ENCODE measurements at places on chromosomes 13 and 19.
A peak's percentile ranks its signal among the peaks of the same experiment; 100 is the strongest.

DNA sequence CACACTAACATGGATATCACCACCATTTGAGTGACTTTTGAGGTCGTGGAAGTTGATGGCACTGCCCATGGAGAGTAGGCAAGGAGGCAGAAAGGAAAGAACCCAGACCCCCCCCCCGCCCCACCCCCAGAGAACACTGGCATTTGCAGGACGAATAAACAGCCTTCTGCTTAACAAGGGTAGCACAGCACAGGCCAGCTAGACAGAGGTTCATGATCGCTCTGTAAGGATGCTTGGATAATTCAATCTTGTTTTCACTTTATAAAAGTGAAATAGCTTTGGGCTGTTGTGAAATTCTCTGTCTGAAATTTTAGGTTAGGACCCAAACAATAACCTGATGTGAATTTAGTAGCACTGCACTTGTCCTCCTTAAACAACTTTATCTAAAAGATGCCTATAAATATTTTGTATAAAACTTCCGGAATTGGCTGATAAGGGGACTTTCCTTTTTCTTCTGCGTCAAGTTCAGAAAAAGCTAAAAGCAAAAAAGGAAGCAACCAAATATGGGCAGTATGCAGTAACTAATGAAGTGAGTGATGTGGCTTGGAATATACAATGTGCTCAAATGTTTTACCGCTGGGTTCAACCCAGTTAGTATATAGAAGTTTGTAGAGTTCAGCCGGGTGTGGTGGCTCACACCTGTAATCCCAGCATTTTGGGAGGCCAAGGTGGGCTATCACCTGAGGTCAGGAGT lies 163.7 kb downstream of the SHISA2 start:
- DNase-seq, result no peak

- no peak for DNase-seq
Observed at GRCh38 chr19:46719629-46720502, 3.0 kb upstream of the PRKD2 start.

GRCh38 chr13:34942732-34943435 lies 814 bp downstream of the NBEA start:
- no peak for DNase-seq

- no peak for DNase-seq
Observed at GRCh38 chr19:9700229-9700981, 25.5 kb upstream of the ZNF562 start.

GRCh38 chr19:18466354-18466753 lies 28.4 kb upstream of the ISYNA1 start:
- DNase-seq, result no peak

- peak; percentile 40 for DNase-seq
Observed at GRCh38 chr13:48233046-48233888, at the start of gene ITM2B. ITM2B (plus strand) TSS chr13:48233206; CDS start chr13:48233361, 155 bp downstream.

- no peak for DNase-seq
Observed at GRCh38 chr19:45960595-45961235, 12.9 kb downstream of the NOVA2 start.

DNA sequence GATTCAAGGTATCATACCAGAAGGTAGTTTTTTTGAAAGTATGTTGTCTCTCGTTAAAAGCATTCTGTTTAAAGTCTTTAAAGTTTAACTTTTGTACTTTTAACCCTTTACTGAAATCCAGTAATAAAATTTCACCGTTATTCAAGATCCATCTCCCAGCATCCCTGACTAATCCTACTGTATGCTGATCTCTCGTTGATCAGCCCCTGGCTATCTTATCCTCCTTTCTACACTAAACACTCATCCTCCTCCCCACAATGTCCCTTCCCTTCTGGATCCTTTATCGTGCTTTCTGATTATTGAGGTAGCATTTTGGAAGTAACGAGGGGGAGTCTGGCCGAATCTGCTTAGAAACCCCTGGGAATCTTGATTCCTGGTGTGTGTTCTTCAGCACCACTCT lies 1.3 kb downstream of the TPP2 start:
- DNase-seq, result no peak

- DNase-seq, result no peak
Observed at GRCh38 chr13:110882972-110883371, 31.9 kb downstream of the ANKRD10 start.

DNA sequence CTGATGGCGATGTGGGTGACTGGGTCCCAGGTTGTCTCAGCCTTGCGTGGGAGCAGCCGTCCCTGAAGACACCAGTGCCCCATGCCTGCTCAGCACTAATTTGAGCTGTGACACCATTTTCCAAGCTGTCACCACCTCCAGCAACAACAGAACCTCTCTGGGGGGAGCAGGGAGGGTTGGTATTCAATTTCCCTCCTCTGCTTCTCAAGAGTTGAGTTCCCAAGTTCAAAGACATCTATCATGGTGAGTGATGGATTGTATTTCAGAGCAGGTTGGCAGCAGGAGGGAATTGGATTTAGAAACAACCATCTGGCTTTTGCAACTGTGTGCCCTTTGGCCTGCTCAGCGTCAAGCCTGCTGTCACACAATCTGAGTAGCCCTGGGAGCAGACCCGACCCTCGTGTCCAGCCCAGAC lies 46.9 kb upstream of the UQCRFS1 start:
- no peak for DNase-seq

GRCh38 chr19:35797663-35798062 lies 15.0 kb downstream of the PRODH2 start:
- no peak for DNase-seq

- DNase-seq, result no peak
Observed at GRCh38 chr13:48709213-48709612, 55.5 kb downstream of the CYSLTR2 start.

DNA sequence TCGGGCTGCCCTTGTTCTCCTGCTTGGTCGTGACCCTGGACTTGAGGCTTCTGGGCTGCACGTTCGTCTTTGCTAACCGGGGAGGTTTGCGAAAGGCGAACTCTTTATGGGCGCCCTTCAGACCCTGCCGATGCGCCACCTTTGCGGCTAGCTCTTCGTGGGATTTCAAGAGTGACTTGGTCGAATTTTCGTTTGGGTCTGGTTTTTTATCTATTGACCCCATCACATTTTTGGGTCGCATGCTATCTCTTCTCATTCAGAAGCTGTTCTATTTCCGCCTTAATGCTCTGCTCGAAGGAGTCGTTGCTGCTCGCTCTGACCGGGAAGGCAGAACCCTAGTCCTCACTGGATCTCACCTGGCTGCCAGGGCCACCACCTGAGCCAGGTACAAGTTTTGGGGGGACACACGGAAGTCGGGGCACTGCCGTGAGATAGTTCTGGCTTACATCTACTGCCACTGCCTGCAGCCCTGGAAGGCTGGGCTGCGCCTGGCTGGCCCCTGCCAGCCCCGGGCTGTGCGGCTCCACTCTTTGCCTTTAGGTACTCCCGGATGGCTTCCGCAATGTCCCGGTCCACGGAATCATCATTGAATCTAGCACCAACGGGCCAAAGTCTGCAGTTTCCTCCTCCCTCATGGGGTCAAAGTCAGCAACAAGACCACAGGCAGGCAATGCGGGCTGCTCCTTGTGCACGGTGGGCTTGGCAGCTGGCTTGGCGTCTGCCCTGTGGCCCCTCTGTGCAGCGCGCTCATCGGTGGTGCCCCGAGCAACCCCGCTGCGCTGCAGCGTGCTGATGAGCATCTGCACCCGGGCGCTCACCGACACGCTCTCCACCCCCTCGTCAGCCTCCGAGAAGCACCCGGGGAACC lies 16.2 kb downstream of the RB1 start:
- no peak for DNase-seq

GRCh38 chr13:30257468-30258099 lies 49.8 kb downstream of the KATNAL1 start:
- no peak for DNase-seq

- DNase-seq, result no peak
Observed at GRCh38 chr13:83995930-83996329, 113.7 kb upstream of the SLITRK1 start.

DNA sequence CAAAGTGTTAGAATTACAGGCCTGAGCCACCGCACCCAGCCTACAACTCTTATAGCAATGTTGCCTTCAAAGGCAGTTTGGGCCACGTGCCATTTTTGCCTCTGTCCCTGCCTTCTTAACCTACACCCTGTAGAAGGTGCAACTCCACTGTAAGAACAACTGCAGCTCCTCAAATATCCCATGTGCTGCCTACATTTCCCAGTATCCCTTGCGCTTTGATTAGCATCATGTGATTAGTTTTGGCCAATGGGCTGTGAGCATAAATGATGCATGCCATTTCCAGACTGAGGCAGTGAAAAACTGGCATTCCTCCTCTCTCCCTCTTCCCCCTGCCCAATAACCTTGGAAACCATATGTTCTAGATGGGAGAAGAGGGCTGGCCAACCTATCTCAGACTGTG lies 75.2 kb upstream of the MRI1 start:
- DNase-seq, result no peak

- no peak for DNase-seq
Observed at GRCh38 chr13:51818781-51819511, 15.0 kb upstream of the DHRS12 start.

GRCh38 chr13:98874029-98874397 lies 103.9 kb downstream of the DOCK9 start:
- no peak for DNase-seq

DNA sequence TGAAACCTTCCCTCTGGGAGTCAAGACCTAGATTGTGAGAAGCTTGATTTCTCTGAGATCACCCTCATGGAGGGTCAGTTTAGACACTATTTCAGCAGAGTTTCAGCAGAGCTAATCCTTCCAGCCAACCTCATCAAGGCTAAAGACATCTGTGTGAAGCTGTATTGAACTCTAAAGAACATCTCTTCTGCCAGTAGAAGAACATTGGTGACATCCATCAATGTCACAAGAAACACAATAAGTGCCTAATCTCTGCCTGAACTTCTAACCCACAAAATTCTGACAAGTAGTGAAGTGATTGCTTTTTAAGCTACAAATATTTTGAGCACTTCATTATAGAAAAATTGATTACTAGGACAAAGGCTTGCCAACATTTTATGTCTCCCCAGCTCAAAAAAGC lies 475.8 kb upstream of the PCDH20 start:
- DNase-seq, result no peak

GRCh38 chr13:51502153-51502651 lies 49.4 kb upstream of the INTS6 start:
- peak; percentile 27 for DNase-seq

DNA sequence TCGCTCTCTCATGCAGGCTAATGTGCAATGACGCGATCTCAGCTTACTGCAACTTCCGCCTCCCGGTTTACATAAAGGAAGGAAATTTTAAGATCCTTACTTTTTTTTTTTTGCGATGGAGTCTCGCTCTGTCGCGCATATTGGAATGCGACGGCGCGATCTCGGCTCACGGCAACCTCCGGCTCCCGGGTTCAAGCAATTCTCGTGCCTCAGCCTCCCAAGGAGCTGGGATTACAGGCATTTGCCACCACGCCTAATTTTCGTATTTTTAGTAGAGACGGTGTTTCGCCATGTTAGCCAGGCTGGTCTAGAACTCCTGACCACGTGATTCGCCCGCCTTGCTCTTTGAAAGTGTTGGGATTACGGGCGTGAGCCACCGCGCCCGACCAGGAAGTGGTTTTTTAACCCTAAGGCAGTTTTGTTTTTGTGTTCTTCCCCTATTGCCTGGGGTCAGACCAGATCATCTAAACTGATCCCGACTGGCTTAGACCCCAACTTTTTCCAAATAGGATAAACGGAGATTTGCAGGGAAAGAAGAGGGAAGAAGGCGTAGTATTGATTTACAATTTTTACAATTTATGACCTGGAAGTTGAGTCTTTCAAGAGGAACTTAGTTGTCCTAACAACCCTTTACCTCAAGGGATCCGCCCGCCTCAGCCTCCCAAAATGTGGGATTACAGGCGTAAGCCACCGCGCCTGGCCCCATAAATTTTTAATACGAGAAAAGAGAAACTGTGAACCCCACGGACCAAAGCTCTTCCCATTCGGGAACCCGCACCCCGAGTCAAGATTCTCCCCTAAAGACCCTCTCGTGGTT lies 142.0 kb downstream of the ZNF737 start:
- no peak for DNase-seq
